Left lobe of liver (tissue), 2 donors: ENCODE measurements at places on chromosomes 6 and 20. TPM values are rescaled to one million over a fixed set of nuclear protein-coding genes. Genes with fewer than 3 reads are reported as not detected.

- no peak for DNase-seq
Measured at GRCh38 chr6:7628479-7628878, 38.5 kb downstream of the SNRNP48 start.

GRCh38 chr6:44038543-44039065, 88.6 kb downstream of the MRPL14 start:
- no peak for DNase-seq

GRCh38 chr6:6560909-6561308, 27.6 kb upstream of the LY86 start:
- DNase-seq, result no peak

DNA sequence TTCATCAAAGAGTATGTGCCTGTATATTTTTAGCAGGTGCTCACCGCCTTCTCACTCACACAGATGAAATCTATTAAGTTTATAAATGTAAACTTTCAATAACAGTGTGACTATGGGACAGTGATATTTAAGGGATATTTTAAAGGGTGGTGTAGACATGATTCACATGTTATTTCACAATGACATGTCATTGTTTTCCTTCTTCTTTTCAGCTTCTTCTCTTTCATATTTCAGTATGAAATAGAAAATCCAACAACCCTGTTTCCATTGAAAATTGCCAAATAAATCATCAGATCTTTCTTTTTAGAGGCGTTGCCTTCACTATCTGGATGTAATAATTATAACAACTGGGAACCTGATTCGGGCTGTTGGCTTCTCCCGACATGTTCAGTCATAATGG, 54.8 kb downstream of the PFDN4 start:
- DNase-seq, result no peak

DNA sequence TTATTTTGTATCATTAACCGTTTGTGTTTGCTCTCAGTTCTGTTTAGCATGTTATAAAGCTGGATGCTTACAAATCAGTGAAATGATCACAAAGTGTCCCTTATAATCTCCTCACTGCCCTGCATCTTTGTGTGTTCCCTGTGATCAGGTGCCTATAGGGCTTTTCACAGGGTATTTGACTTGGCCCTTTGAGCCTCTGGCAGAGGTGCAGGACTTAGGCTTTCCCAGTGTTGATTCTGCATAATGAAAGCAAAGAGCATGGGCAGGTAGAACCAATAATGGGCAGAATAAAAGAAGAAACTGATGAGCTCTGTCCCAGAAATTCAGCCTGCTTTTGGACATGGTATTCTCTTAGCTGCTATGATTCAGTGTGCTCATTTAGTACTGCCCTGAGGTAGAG, 16.9 kb upstream of the PBOV1 start:
- no peak for DNase-seq

DNA sequence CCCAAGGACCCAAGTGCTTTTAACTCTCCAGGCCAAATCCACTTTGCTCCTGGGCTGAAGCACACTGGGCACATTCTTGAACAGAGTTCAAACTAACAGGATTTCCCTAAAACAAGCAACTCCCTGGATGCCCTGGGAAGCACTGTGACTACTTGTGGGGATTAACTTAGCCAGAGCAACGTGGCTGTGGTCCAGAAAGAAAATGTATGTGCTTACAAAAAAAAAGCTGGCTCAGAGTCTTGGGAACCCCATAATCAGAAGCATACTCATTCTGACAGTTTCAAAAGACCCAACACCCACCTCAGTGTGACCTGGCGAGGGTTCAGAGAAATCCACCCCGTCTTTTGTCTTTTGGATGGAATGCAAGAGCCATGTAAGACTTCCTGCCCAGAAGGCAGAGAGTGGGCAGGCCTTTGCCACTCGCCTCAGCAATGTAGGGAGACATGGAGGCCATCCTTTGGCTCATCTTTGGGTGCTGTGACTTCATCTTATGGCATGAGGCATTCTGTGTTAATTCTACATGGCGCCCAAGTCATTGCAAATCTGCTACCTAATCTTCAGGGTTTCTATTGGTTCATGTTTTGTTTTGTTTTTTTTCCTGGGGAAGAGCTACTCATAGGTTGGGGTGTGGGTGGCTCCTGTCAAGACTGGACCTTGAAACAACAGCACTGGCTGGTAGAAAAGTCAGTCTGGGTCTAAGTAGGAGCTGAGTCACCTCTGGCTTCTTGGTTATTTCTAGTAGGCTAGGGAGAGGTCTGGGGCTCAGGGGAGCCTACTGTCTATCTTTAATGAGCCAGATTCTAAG, 248.6 kb upstream of the SUPT3H start:
- no peak for DNase-seq

DNA sequence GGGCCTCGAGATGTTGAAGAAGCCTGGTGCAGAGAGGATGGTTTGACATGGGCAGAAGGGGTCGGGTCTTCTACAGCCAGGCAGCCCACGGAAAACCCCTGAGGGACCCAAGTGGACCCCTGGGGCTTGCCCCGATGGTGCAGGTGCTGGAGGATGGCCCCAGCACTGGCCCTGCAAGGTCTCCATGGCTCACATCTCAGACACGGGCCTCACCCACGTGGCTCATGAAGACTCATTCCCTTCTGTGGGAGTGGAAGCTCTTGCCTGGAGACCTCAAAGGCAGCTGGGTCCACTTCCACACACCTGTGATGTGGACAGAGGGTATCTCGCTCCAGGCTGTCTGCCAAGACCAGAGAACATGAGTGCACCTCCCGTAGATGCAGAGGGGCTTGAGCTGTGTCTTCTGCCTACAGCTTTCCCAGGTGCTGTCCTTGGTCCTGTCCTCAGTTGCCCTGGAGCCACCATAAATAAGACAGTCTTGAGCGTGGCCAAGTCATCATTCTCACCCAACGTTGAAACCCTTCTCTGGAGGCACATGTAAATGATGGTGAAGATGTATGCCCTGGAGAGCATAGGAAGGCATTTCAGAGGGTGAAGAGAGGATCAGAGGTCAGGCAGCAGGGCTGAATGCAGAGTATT, 108.0 kb downstream of the SYNDIG1 start:
- DNase-seq, result no peak

DNA sequence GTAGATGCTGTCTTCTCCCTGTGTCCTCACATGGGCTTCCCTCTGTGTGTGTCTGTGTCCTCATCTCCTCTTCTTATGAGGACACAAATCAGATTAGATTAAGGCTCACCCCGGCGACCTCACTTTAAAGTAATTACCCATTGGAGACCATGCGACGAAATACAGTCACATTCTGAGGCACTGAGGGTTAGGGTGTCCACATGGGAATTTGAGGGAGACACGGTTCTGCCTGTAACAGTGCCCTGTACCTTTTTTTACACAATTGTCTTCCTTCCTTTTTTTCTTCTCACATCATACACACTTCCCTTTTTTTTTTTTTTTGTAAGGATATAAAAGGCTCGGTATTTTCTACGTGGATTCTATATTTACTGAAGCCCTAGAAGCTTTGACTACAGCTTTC, 48.9 kb downstream of the DEK start:
- DNase-seq, result no peak

DNA sequence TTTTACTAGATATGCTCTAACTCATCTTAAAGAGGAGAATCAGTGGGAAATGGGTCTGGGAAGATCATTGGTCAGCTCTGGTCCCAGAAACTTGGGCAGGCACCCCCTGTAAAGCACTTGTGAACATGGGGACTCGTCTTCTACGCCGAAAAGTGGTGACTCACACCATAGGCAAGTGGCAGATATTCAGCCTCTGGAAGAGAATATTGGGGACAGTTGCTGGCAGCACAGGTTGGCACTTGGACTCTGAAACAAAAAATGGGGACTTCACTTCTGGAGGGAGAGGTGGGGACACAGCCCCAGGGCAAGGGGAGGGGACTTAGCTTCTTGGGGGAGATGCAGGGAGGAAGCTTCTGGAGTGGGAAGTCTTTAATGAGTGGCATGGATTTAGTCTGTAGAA, 11.9 kb upstream of the ZNF343 start:
- DNase-seq, result no peak

DNA sequence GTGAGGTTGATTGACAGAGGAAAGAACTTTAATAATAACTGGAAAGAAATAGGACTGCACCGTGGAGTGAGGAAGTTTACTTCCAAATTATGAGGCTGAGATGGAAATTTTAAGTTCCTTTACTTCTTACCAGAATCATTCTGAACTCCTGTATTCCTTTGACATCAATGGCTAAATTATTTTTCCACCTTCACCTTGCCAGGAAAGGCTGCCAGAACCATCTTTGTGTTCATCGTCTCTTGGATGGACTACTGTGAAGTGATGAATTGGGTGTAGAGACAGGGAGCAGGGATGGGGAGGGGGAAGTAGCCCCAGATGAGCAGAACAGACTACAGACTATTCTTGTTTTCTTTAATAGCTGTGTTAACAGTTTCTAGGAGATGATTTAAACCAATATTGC, 102.1 kb upstream of the CEP162 start:
- DNase-seq, result no peak

DNA sequence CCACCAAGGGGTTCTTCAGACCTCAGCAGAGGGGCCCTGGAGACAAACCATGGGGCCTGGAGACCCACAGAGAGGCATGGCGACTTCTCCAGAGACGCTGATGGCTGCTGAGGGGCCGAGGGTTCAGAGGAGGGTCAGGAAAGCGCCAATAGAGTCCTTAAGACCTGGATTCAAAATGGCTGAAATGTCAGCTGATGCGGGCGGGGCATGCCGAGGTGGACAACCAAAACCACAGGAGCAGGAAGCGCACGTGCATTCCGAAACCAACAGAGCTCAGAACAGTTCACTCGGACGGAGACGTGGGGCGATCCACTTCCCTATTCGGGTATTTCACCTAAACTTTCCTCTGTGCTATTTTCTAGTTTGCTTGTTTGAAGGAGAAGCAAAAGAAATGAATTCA, 99.9 kb upstream of the RIN2 start:
- DNase-seq, result no peak

DNA sequence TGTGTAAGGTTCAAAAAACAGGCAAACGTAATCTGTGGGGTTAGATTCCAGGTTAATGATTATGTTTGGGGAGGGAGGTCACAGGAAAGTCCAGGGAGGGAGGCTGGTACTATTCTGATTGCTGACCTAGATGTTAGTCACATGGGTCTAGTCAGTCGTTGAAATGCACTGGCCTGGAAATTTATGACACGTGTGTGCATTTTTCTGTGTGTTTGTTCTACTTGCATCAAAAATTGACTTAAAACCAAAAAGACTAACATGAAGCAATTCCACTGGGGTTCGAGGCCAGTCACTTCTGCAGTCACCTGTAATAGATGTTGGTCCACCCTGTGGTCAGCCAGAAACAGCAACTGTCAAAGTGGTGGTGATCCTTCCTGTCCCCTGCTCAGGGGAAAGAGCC, 104.2 kb upstream of the MLN start:
- DNase-seq, result peak; percentile 84

- DNase-seq, result no peak
Measured at GRCh38 chr20:62206388-62206775, 13.7 kb downstream of the HRH3 start.

GRCh38 chr6:132392270-132392646, 9.0 kb downstream of the MOXD1 start:
- DNase-seq, result no peak

DNA sequence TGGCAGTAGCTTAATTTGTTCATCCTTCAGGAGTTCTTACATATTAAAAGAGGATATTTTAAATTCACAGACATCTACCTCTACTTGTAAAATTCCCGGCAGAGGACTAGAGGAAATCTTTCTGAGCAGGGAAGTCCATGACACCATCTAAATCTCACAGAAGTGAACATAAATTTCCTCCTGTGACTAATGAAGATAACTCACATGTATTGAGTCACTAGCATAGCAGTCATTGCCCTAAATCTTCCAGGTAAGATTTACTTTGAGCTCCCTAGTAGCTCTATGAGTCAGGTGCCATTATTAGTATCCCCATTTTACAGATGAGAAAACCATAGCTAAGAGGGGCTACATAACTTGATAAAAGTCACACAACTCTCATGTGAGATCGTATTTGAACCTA, 1058.6 kb upstream of the FLRT3 start:
- DNase-seq, result no peak

- no peak for DNase-seq
Measured at GRCh38 chr6:33904050-33904746, 100.4 kb upstream of the MLN start.

GRCh38 chr6:37559501-37559900, 59.8 kb upstream of the CCDC167 start:
- no peak for DNase-seq

- DNase-seq, result no peak
Measured at GRCh38 chr20:46850416-46850815, 44.2 kb upstream of the EYA2 start.

DNA sequence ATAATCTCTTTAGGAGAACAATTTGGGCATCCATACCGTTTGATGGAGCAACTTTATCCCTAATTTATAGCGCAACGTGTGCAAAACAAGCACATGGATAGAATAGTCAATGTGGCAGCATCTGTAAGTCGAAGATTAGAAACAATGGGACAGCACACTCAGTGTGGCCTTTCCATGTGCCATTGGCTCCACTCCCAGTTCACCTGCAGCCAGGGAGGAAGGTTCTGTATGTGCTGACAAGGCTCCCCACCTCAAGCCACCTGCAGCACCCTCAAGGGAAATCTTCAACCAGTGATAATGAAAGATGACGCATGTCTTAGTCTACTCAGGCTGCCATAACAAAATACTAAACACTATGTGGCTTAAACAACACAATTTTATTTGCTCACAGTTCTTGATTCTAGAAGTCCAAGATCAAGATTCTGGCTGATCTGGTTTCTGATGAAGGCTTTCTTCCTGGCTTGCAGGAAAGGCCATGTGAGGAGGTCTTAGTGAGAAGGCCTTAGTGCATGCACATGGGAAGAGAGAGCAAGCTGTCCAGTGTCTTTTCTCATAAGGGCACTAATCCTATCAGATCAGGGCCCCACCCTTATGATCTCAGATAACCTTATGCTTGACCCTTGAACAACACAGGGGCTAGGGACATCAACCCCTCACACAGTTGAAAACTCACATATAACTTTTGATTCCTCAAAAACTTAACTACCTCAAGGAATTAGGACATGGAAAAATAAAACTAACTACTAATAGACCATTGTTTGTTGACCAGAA, 34.9 kb upstream of the SHLD1 start:
- no peak for DNase-seq

DNA sequence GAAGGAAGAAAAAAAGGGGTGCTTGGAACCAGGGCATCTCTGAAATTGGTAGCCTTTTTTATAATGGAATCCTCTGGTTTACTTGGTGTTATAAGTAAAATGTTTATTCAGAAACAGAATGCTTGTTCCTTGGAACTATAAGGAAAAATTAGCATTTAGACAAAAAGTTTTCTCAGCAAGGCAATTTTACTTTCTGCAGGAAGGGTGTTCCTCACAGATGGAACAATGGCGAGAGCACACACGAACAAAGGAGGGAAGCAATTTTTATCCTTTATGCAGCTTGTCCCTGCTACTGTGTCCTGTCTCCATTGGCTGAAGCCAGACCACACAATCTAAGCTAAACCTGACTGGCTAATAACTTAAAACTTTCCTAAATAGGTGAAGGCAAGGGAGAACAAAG, 22.7 kb upstream of the FANCE start:
- DNase-seq, result no peak

GRCh38 chr20:48186915-48187314, 401.6 kb upstream of the SULF2 start:
- no peak for DNase-seq

Gene THBD
- 2.2 TPM for total RNA-seq

Gene DST
- 86.5 TPM for total RNA-seq

Gene PRKN
- 1.2 TPM for total RNA-seq

Gene OLIG3
- not detected for total RNA-seq

Gene TPD52L1
- 49.7 TPM for total RNA-seq

Gene GDAP1L1
- total RNA-seq, result not detected

Gene FBXO30
- 2.5 TPM for total RNA-seq

Gene SFT2D1
- total RNA-seq, result 8.8 TPM

Gene BPIFB4
- not detected for total RNA-seq
